ENCODE measurements at places on chromosomes 6 and 20. TPM values are rescaled to one million over a fixed set of nuclear protein-coding genes. Genes with fewer than 3 reads are reported as not detected.

GRCh38 chr6:113599444-113599843, 257.7 kb upstream of the MARCKS start:
- H3K4me1 ChIP-seq = no peaks in the 10 kb centered on the region
- H3K27me3 ChIP-seq = no peaks in the 10 kb centered on the region
- H3K4me3 ChIP-seq = no peak overlapping the region

Gene PPP2R5D
- 35.4 TPM for total RNA-seq

- no peaks in the 10 kb centered on the region for H3K27me3 ChIP-seq
- no peaks in the 10 kb centered on the region for H3K36me3 ChIP-seq
- H3K27ac ChIP-seq = no peak overlapping the region
- peak; percentile 36 for DNase-seq
Measured at GRCh38 chr6:153312634-153313033, 181.6 kb upstream of the RGS17 start.

Gene CAGE1
- total RNA-seq = 0.57 TPM

Gene WFDC12
- total RNA-seq = not detected

Gene SLC22A3
- total RNA-seq = 0.67 TPM

- H3K4me3 ChIP-seq = peak overlapping the region; percentile 77
- peak; percentile 35 for DNase-seq
- H3K27me3 ChIP-seq = no peaks in the 10 kb centered on the region
- H3K36me3 ChIP-seq = peaks cover 27% of the 10 kb centered on the region
Measured at GRCh38 chr6:33418690-33419291, 884 bp upstream of the CUTA start.

DNA sequence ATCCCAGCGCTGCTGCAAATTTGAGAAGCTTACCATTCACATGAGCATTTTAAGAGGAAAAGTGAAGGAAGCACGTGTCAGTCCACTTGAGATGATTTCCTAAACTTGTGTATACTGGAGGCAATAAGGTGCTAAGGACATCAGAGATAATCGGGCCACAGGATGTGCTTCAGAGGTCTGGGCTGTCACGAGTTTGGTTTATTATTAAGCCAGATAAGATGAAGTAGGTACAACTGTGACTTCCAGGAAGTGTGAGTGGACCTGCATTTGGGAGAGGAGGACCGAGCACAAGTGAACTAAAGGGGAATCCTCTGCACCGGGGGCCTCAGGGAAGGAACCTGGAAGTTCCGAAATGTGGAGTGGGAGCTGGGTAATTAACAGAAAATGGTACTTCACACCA, 1.4 kb downstream of the SAMD5 start:
- no peaks in the 10 kb centered on the region for H3K36me3 ChIP-seq
- no peak overlapping the region for H3K27ac ChIP-seq
- H3K4me1 ChIP-seq = peaks cover 7% of the 10 kb centered on the region
- DNase-seq = no peak

DNA sequence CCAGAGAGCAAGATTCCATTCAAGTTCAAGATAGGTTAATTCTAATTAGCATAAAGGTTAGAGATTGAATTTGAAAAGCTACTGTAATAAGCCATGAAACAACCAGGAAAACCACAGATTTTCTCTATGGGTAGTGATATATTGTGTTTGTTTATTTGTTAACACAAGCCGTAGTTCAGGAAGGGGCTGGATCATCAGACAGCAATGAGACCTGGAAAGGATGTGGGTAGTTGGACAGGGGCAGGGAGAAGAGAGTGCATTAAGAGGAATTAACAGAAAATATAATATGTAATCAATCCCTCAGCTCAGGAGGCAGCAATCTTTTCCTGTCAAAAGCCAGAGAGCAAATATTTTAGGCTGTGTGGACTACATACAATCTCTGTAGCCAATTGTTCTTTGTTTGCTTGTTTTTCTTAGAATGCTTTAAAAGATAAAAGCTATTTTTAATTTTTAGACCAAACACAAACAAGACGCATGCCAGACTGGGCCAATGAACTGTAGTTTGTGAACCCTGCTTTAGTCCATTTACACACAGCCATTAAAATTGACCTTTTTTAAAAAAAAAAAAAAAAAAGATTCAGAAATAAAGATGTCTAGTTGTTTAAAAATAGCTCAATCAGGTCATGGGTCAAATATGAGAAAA, 398.7 kb upstream of the MARCKS start:
- H3K36me3 ChIP-seq = no peaks in the 10 kb centered on the region
- no peak overlapping the region for H3K27ac ChIP-seq
- no peaks in the 10 kb centered on the region for H3K27me3 ChIP-seq
- no peaks in the 10 kb centered on the region for H3K4me1 ChIP-seq
- no peak overlapping the region for H3K4me3 ChIP-seq
- DNase-seq = no peak

- H3K36me3 ChIP-seq = no peaks in the 10 kb centered on the region
- H3K27me3 ChIP-seq = no peaks in the 10 kb centered on the region
- H3K4me3 ChIP-seq = no peak overlapping the region
- no peaks in the 10 kb centered on the region for H3K4me1 ChIP-seq
Measured at GRCh38 chr20:42419814-42420532, 769.7 kb downstream of the PTPRT start.

Gene RFX6
- total RNA-seq = not detected

DNA sequence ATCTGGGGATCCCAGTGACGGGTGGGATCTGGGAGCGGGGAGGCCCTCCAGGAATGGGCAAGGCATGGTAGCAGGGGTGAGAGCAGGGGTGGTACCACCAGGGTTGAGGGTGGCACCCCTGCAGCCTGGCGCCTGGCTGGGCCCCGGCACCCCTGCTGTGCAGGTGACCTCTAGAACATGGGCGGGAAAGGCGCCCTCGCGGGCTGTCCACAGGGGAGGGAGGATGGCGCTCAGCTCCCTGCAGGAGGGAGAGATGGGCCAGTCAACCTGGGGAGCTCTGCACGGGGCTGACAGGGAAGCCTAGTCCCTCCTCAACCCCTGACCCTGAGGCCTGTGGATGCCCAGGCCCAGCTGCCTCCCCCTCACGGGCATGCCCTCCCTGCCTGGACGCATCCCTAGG, 61.6 kb upstream of the SLCO4A1 start:
- no peak for DNase-seq
- H3K4me3 ChIP-seq = no peak overlapping the region
- no peaks in the 10 kb centered on the region for H3K36me3 ChIP-seq
- H3K4me1 ChIP-seq = no peaks in the 10 kb centered on the region

Gene NRN1
- total RNA-seq = not detected

DNA sequence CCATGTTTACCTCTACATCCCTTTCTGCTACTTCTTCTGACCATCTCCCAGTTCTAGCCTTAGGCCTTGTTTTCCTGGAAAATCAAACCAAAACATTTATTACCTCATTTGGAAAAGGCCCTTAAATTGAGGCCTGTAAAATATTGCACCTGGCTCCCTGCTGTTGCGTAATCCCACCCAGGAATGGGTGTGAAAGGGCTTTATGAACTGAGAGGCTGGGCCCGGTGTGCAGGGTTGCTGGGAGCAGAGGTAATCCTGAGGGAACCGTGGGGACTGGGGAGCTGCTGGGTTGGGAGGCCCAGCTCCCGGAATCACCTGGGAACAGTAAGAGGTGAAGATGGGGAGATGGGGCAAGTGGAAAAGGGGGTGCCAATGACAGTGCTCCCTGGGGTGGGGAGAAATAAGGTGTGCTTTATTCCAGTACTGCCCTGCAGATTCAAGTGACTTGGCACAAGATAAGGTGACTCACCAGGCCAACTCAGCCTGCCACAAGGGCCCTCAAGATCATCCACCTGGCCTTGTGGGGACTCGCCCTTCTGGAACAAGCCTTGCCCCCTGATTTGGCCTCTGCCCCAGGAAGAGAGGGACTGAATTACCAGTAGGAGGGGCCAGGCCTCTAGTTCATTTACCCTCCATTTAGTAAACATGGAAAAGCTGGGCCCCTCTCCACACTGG, 44.2 kb downstream of the KCNK5 start:
- H3K27me3 ChIP-seq = no peaks in the 10 kb centered on the region
- H3K27ac ChIP-seq = no peak overlapping the region
- DNase-seq = no peak
- no peaks in the 10 kb centered on the region for H3K4me1 ChIP-seq
- H3K36me3 ChIP-seq = no peaks in the 10 kb centered on the region

DNA sequence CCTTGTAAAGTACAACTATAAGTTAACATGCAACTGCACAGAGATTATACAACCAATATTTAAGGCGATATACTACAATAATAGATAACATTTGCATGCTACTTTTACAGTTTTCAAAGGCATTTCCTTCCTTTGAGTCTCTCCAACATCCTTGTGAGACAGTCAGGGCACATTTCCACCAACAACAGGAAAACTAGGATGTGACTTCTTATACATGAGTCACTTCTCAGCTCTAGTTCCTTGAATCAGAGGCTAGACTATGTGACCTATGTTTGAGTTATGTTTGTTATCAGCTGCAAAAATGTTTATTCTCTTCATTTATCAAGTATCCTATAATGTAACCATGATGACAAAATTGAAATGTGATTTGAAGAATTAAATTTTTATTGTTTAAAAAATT, 51.7 kb upstream of the TFAP2D start:
- no peak for DNase-seq
- H3K27me3 ChIP-seq = no peaks in the 10 kb centered on the region
- no peak overlapping the region for H3K27ac ChIP-seq
- no peak overlapping the region for H3K4me3 ChIP-seq
- H3K4me1 ChIP-seq = no peaks in the 10 kb centered on the region
- no peaks in the 10 kb centered on the region for H3K36me3 ChIP-seq

- no peaks in the 10 kb centered on the region for H3K27me3 ChIP-seq
- DNase-seq = no peak
- no peak overlapping the region for H3K27ac ChIP-seq
- H3K4me1 ChIP-seq = no peaks in the 10 kb centered on the region
Measured at GRCh38 chr20:61400499-61400898, 148.4 kb downstream of the CDH4 start.

- peaks cover 27% of the 10 kb centered on the region for H3K4me1 ChIP-seq
- H3K27ac ChIP-seq = no peak overlapping the region
- no peak for DNase-seq
- H3K36me3 ChIP-seq = no peaks in the 10 kb centered on the region
- no peak overlapping the region for H3K4me3 ChIP-seq
Measured at GRCh38 chr20:33862709-33863403, 51.7 kb downstream of the CHMP4B start.

- H3K4me3 ChIP-seq = no peak overlapping the region
- H3K4me1 ChIP-seq = no peaks in the 10 kb centered on the region
- no peaks in the 10 kb centered on the region for H3K27me3 ChIP-seq
- H3K36me3 ChIP-seq = peaks cover 61% of the 10 kb centered on the region
- DNase-seq = no peak
Measured at GRCh38 chr6:15502446-15503345, 160.1 kb downstream of the DTNBP1 start.

- no peak overlapping the region for H3K4me3 ChIP-seq
- no peak overlapping the region for H3K27ac ChIP-seq
- no peak for DNase-seq
- H3K4me1 ChIP-seq = no peaks in the 10 kb centered on the region
- no peaks in the 10 kb centered on the region for H3K27me3 ChIP-seq
Measured at GRCh38 chr6:136563386-136564152, 13.3 kb upstream of the MAP7 start.

DNA sequence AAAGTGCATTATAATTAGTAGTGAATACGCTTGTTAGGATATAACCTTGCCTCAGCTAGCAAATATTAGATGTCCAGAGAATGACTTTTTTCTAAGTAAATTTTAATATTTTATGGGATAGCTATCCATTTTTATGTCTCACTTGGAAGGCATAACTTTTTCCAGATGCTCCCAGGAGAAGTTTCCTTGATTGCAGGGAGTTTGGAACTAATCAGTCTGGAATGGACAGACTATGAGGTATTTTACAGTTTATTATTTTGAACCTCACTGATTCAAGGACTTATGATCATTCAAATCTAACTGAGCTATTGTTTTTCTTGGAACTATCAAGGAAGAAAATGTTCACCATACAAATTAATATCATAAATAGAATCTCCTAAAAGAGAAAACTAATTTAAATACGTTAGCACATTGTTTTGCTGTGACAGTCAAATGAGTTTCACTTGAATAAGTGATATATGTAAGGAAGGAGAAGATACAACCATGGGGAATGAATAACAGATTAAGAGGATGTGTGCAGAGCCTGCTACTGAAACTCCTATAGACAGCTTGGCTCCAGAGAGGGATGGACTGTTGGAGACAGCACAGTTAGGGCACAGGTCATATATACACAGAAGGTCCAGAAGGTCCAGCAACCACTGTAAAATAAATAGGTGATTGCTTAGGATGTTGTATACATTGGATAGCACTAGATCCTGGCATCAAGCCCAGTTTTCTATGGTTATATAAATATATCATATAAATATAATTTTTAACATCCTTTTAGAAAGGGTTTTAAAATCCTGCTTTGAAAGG, 20.6 kb upstream of the LCA5 start:
- H3K4me3 ChIP-seq = no peak overlapping the region
- no peak overlapping the region for H3K27ac ChIP-seq
- H3K36me3 ChIP-seq = no peaks in the 10 kb centered on the region
- DNase-seq = no peak
- no peaks in the 10 kb centered on the region for H3K27me3 ChIP-seq

- H3K36me3 ChIP-seq = no peaks in the 10 kb centered on the region
- H3K4me3 ChIP-seq = no peak overlapping the region
- H3K27me3 ChIP-seq = no peaks in the 10 kb centered on the region
- no peak overlapping the region for H3K27ac ChIP-seq
- DNase-seq = no peak
Measured at GRCh38 chr6:87897663-87898062, 150.0 kb upstream of the SPACA1 start.

Gene TMEM244
- 1.1 TPM for total RNA-seq

DNA sequence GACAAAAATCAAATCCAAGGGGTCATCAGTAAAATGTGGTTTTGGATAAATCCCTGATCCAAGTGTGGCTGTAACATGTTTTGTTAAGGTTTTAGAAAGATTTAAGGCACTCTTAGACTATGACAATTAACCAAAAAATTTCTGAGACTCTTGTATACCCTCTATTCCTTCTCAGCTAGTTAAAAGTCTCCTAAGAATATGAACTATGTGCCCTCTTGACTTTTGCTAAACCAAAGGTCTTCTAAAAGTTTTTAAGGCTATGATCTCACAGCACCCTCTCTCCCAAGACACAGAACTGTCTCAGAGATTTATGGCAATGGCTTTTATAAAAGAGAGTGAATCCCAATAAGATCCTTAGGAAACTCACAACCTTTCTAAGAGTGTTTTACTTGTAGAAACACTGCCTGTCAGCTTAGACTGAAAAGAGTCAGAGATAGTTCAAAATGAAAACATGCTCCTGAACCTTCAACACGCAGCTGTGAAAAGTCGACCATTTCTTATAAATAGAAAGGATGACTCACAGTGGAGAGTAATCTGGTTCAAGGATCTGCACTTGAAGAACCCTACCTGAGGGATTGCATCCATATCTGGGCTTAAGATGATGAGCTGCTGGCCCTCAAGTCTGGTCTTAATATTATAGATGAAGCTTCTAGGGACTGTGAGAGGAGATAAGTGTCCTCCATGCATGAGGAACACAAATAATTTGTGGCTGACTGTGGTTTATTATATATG, 388.4 kb upstream of the GJE1 start:
- no peak overlapping the region for H3K4me3 ChIP-seq
- H3K27ac ChIP-seq = no peak overlapping the region
- H3K36me3 ChIP-seq = no peaks in the 10 kb centered on the region
